ENCODE measurements at places on chromosomes 6 and 20.

DNA sequence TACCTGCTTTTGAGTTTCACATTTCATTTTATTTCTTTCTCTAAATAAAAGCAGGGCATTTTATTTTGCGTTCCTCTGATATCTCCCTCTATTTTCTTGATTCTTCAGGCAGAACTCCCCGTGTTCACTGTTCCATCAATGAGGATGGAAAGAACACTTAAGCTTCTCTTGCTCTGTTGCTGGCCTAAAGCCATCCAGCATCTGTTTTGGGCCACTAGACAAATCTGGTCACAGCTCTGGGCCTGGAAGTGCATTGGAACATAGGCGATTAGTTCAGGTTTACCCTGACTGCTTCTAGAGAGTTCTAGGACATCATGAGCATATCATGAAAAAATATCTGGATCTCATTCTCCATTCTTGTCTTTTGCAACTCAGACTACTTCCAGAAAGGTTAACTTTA, 611.2 kb downstream of the UTRN start:
- no peak overlapping the region for H3K27ac ChIP-seq
- H3K4me3 ChIP-seq: no peak overlapping the region
- no peak for DNase-seq

DNA sequence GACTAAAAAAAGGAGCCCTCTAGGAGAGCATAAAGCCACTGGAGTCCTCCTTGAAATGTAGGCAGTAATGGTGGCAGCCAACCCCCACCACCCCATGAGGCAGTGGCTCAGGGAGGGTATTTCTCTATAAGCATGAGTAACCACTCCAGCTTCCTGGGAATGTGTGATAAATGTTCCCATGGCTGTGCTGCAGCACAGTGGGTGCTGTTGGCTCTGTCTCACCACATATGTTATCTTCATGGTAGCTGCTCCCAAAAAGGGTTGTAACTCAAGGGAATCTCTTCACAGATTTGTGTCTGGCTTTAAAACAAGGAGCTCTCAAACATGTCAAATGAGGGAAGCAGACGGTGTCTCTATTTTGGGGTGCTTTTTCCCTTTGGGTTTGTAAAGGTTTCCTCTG, 7.5 kb upstream of the PHACTR1 start:
- H3K4me3 ChIP-seq: no peak overlapping the region
- no peaks in the 10 kb centered on the region for H3K4me1 ChIP-seq
- no peak overlapping the region for H3K27ac ChIP-seq
- no peaks in the 10 kb centered on the region for H3K36me3 ChIP-seq
- peaks cover 48% of the 10 kb centered on the region for H3K27me3 ChIP-seq
- no peak for DNase-seq

GRCh38 chr6:69976591-69977090, 110.3 kb downstream of the COL19A1 start:
- no peak for DNase-seq
- H3K27ac ChIP-seq: no peak overlapping the region
- H3K4me3 ChIP-seq: no peak overlapping the region
- no peaks in the 10 kb centered on the region for H3K27me3 ChIP-seq
- no peaks in the 10 kb centered on the region for H3K4me1 ChIP-seq

- H3K4me1 ChIP-seq: peaks cover 5% of the 10 kb centered on the region
- H3K27me3 ChIP-seq: no peaks in the 10 kb centered on the region
- no peak for DNase-seq
Measured at GRCh38 chr6:112956696-112957535, 609.8 kb downstream of the RFPL4B start.

DNA sequence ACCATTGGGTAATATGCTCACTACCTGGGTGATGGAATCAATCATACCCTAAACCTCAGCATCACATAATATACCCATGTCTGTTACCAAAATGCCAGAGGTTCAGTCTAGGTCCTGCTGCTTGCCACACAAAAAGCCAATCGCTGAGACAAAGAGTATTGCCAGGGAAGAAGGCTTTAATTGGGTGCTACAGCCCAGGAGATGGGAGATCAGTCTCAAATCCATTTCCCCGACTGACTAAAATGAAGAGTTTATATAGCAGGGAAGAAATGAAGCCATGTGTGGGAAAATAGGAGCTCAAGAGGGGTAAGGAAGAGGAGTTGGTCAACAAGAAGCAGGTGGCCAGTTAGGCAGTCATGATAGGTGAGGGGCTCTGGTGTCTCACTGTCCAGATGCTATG, 149.6 kb downstream of the QRSL1 start:
- H3K4me1 ChIP-seq: peaks cover under 1% of the 10 kb centered on the region
- no peaks in the 10 kb centered on the region for H3K27me3 ChIP-seq
- no peak overlapping the region for H3K4me3 ChIP-seq
- H3K27ac ChIP-seq: no peak overlapping the region
- H3K36me3 ChIP-seq: no peaks in the 10 kb centered on the region
- DNase-seq: no peak

GRCh38 chr6:45072673-45073072, 255.5 kb upstream of the RUNX2 start:
- H3K36me3 ChIP-seq: no peaks in the 10 kb centered on the region
- DNase-seq: no peak
- no peaks in the 10 kb centered on the region for H3K4me1 ChIP-seq
- no peaks in the 10 kb centered on the region for H3K27me3 ChIP-seq

GRCh38 chr6:168574699-168575195, 133.8 kb downstream of the SMOC2 start:
- H3K36me3 ChIP-seq: no peaks in the 10 kb centered on the region
- no peak overlapping the region for H3K27ac ChIP-seq
- no peak for DNase-seq
- no peak overlapping the region for H3K4me3 ChIP-seq
- H3K4me1 ChIP-seq: peaks cover 5% of the 10 kb centered on the region

DNA sequence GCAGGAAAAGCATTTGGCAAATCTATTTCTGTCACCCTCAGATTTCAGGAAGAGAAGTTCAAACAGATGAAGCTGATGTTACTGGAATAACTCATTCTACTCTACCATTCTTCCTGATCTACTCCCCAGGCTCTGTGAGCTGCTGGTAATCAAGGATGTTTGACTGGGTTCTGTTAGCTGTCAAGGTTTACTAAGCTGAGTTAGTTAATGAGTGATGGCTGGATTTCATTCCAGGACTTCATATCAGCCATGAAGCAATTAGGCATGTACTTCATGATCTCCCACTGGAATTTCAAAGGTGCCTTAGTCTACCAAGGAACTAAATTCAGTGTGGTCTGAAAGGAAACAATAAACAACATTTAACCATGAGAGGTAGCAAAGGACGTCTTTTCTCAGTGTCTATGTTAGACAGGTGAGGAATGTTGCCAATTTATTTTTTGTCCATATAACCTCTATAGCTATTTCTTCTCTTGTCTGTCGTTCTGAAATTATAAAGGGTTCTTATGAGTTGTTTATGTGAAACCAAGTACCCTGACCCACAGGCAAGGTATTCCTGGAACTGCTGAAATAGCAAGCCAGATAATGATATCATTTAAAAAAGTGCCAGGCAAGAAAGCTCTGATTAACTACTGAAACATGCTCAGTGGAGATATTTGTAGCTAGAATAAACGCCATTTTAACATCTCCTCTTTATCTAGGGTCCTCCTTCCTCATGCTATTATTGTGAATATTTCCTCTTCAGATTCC, 112.9 kb downstream of the BACH2 start:
- H3K4me1 ChIP-seq: peaks cover 37% of the 10 kb centered on the region
- no peak overlapping the region for H3K4me3 ChIP-seq
- H3K36me3 ChIP-seq: no peaks in the 10 kb centered on the region

DNA sequence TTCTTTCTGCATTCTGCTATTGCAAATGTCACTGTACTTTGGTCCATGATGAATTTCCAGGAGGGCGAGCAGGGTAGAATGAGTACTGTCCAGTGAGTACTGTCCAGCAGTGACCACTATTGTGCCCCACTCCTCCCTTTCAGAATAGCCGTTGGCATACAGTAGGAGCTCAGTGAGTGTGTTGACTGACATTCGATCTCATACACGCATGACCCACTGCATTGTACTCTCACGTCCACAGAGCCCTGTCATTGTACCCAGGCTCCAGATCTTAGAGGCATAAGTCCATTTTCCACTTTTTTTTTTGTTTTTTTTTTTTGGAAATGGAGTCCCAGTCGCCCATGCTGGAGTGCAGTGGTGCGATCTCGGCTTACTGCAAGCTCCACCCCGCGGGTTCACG, 8.2 kb downstream of the DYNLRB1 start:
- peak overlapping the region; percentile 85 for H3K27ac ChIP-seq
- no peak overlapping the region for H3K4me3 ChIP-seq
- H3K27me3 ChIP-seq: no peaks in the 10 kb centered on the region
- DNase-seq: no peak
- H3K4me1 ChIP-seq: peaks cover 52% of the 10 kb centered on the region

- no peak overlapping the region for H3K27ac ChIP-seq
- peaks cover 45% of the 10 kb centered on the region for H3K4me1 ChIP-seq
- H3K27me3 ChIP-seq: no peaks in the 10 kb centered on the region
- no peak for DNase-seq
Measured at GRCh38 chr6:112215488-112216284, 38.7 kb downstream of the LAMA4 start.

DNA sequence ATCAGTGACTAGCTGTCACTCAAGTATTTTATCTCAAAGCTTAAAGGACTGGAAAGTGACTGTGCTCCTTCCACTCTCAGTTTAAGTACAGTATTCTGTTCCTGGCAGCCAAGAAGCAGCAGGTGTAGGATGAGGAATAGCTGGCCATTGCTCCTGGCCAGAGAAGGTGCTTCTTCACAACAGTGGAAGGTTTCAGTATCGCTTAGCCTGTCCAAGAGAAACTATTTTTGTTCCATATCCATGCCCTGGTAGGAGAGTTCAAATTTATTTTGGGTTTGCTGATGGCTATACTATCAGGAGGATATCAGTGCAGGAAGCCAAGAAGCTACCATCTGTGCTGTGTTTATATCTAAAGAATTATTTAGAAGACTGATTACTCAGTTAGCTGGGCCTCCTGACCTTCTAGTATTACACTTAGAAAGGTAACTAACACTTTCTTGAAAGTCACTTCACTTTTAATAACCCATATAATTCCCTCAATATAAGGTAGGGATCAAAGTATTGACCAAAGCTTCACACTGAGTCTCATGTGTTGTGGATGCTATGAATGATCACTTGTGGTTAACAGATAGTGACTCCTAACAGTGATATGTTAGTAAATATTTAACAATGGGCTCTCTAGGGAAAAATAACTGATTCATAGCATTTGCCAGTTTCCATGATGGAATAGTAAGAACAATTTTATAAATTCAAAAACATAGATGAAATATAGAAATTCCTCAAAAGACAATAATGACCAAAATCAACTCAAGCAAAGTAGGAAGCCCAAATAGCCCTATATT, 99.9 kb downstream of the AIG1 start:
- no peaks in the 10 kb centered on the region for H3K27me3 ChIP-seq
- no peak for DNase-seq
- no peak overlapping the region for H3K4me3 ChIP-seq
- H3K4me1 ChIP-seq: peaks cover 13% of the 10 kb centered on the region
- H3K27ac ChIP-seq: no peak overlapping the region

DNA sequence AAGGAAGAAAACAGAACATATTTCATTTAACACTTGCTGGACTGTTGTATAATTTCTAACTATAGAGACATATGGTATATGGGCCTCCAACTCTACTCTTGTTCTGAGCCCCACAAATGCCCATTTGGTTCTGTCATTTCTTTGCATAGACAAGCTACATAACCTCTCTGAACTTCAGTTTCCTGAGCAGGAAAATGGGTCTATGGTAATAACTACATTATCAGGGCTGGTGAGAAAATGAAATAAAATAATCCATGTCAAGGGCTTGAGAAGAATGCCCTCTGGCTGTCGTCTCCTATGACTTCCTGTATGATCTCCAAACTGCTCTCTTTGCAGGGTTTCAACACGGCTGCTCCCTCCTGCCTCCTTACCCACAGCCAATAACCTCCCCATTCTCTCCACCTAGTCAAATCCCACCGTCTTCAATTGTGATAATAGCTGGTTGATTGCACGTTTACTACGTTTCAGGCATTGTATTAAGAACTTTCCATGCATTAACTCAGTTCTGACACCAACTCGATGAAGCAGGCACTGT, 12.0 kb downstream of the ZCCHC3 start:
- no peak for DNase-seq
- H3K27me3 ChIP-seq: no peaks in the 10 kb centered on the region
- H3K27ac ChIP-seq: peak overlapping the region; percentile 68
- peaks cover 22% of the 10 kb centered on the region for H3K4me1 ChIP-seq
- no peaks in the 10 kb centered on the region for H3K36me3 ChIP-seq

GRCh38 chr6:12709556-12710232, 6.9 kb upstream of the PHACTR1 start:
- peaks cover 46% of the 10 kb centered on the region for H3K27me3 ChIP-seq
- H3K4me3 ChIP-seq: no peak overlapping the region
- no peaks in the 10 kb centered on the region for H3K36me3 ChIP-seq
- H3K27ac ChIP-seq: no peak overlapping the region
- no peaks in the 10 kb centered on the region for H3K4me1 ChIP-seq

GRCh38 chr20:53934421-53935343, 135.7 kb downstream of the BCAS1 start:
- peak; percentile 60 for DNase-seq
- no peak overlapping the region for H3K4me3 ChIP-seq
- H3K36me3 ChIP-seq: no peaks in the 10 kb centered on the region
- H3K4me1 ChIP-seq: peaks cover 23% of the 10 kb centered on the region
- no peaks in the 10 kb centered on the region for H3K27me3 ChIP-seq
- H3K27ac ChIP-seq: peak overlapping the region; percentile 71

DNA sequence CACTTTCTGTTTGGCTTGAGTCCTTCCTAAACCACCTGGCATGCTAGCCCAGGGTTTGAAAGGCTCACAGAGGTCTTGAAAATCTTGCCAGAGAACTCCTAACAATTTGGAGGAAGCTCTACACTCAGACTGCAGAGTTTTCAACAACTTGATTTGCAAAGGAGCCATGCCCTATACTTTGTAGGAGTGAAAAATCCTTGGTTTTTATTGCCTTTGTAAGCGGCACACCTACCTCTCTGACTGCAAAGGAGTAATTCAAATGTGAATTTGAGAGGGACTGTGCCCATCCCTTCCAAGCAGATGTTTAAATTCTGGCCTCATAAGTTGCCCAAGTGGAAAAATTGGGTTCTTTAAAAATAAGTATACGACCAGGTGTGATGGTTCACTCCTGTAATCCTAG, 41.5 kb downstream of the SLC2A12 start:
- no peak overlapping the region for H3K4me3 ChIP-seq
- no peak for DNase-seq
- no peaks in the 10 kb centered on the region for H3K36me3 ChIP-seq
- peaks cover 5% of the 10 kb centered on the region for H3K4me1 ChIP-seq
- no peaks in the 10 kb centered on the region for H3K27me3 ChIP-seq

GRCh38 chr6:167706313-167707109, 120.2 kb upstream of the AFDN start:
- H3K4me1 ChIP-seq: no peaks in the 10 kb centered on the region
- H3K36me3 ChIP-seq: no peaks in the 10 kb centered on the region
- peaks cover 9% of the 10 kb centered on the region for H3K27me3 ChIP-seq

GRCh38 chr20:43571771-43572170, 12.9 kb downstream of the SGK2 start:
- H3K27ac ChIP-seq: no peak overlapping the region
- H3K27me3 ChIP-seq: no peaks in the 10 kb centered on the region
- H3K4me1 ChIP-seq: no peaks in the 10 kb centered on the region
- H3K36me3 ChIP-seq: no peaks in the 10 kb centered on the region
- no peak for DNase-seq

GRCh38 chr6:10030942-10031537, 383.8 kb downstream of the TFAP2A start:
- H3K4me3 ChIP-seq: no peak overlapping the region
- H3K27ac ChIP-seq: no peak overlapping the region
- H3K4me1 ChIP-seq: peaks cover 2% of the 10 kb centered on the region
- DNase-seq: no peak
- no peaks in the 10 kb centered on the region for H3K36me3 ChIP-seq
- H3K27me3 ChIP-seq: no peaks in the 10 kb centered on the region

- no peaks in the 10 kb centered on the region for H3K36me3 ChIP-seq
- H3K27ac ChIP-seq: no peak overlapping the region
- no peaks in the 10 kb centered on the region for H3K4me1 ChIP-seq
- no peak for DNase-seq
Measured at GRCh38 chr6:100806296-100806695, 74.8 kb downstream of the ASCC3 start.

Data from suprapubic skin (tissue), 4 donors.